Astrocyte of the cerebellum (primary cell): ENCODE measurements at places on chromosomes 3 and 15.
A peak's percentile ranks its signal among the peaks of the same experiment; 100 is the strongest.

GRCh38 chr3:159837725-159838124 is 150.9 kb upstream of the IL12A start:
- no peak for DNase-seq

GRCh38 chr3:30266524-30266923 is 339.9 kb upstream of the TGFBR2 start:
- no peak for DNase-seq

- no peak for DNase-seq
Measured at GRCh38 chr3:165749821-165750220, 87.4 kb downstream of the BCHE start.

- DNase-seq, result no peak
Measured at GRCh38 chr3:66472313-66473134, 28.3 kb downstream of the LRIG1 start.

GRCh38 chr15:48646331-48646730 is 822 bp upstream of the FBN1 start:
- DNase-seq, result no peak

GRCh38 chr15:72375501-72375845 is 341 bp downstream of the HEXA start:
- DNase-seq, result no peak

DNA sequence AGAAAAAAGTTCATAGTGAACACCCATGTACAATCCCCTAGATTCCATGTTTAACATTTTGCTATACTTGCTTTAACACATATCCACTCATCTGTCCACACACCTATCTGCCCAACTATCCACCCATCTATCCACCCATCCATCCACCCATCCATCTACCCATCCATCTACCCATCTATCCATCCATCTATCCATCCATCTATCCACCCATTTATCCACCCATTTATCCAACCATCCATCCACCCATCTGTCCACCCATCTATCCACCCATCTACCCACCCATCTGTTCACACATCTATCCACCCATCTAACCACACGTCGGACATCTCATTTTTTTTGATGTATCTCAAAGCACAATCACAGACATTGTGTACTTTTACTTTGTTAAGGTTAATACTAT is 25.8 kb downstream of the RTP3 start:
- DNase-seq, result no peak

- DNase-seq, result no peak
Measured at GRCh38 chr15:89078851-89079810, 9.1 kb upstream of the ABHD2 start.

DNA sequence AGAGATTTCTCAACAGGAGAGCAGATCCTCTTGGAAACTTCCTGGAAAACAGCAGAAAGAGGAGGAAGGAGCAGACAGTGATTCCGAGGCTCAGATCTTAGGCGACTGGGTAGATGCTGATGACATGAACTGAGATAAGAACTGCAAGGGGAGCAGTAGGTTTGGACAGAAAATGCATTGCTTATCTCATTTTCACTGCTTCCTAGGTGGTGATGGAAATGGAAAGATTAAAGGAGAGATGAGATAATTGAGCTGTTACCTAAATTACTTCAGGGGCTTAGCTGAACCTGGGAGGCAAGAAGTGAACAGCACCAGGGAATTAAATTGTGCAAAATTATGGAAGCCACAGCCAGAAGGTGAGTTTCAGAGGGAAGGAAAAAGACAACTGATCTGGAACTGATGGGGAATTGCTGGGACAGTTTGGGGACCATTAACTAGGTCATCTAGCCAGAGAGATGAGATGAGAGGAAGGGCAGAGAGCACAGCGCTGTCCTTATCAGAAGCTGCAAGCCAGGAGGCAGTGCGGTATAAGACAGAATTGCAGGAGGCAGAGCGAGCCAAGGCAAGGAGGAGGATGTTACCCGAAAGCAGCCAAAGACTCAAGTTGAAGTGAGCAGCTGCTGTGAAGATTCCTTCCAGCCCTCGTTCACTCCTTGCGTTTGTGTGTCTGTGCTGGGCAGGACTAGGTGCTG is 140.4 kb downstream of the SRGAP3 start:
- DNase-seq, result no peak

DNA sequence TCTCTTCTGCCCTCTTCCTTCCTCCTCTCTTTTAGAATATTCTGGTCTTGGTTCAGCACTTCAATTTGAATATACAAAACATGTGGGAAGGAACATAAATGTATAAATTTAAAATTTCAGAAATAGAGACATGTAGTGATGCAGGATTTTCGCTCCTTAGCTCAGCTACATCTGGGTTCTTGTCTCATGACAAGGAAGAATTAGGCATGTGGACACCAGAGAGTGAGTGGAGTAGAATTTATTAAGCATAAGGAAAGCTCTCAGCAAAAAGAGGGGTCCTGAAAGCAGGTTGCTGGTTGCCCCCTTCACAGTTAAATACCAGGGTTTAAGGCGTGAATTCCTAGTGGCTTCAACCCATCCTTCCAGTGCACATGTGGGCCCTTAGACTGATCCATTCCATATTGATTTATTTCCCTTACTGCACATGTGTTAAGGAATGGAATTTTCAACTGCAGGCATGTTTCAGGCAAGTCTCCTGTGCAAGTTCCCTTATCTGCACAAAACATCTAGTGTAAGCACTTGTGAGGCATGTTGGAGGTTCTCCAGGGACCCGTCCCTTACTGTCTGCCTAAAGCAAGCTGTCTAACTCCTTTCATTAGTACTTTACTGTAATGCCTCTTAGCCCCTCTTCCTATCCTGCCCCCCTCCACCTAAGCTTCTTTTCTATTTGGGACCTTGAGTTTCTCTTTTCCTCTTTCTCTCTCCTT is 133.2 kb upstream of the STRIT1 start:
- DNase-seq, result no peak

- DNase-seq, result no peak
Measured at GRCh38 chr3:76203578-76203977, 418.2 kb upstream of the ZNF717 start.

DNA sequence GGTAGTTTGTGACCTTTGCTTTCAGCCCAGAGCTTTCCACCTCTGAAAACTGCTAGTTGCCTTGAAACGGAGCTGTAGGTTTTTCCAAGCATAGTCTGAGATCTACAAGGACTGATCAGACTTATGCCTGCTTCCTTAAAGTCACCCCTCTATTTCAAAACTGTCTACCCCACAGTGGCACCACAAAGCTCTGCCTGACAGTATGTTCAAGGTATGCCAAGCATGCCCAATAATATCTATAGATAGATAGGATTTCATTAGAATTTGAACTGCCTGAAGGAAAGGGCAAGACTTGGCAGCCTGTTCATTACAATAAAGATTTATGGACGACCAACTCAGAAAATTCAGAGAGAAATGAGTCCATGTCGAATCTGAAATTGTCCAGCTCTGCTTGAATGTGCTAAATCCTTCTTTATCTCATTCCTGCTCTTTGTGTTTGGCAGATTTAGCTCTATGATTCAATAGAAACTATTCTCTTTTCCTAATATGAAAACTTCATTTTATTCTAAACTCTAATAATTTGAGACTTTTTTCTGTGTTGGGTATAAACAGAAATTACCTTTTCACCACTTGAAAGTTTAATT is 227.6 kb upstream of the TBC1D5 start:
- DNase-seq, result no peak

DNA sequence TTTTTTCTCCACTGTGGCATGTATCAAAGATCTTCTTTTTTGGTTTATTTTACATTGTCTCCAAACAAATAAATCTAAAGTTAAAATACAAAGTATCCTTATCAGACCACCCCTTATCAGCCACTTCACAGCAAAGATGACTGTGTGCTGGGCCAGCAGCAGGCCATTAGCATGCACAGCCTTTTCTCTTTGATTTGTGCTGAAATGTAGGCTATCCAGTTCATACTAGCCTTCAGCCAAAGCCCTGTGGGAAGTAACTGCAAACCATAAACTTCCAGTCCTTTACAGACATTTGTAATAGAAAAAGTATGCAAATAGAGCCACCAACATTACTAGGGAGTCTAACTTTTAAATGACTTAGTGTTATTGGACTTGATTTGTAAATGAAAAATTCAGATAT is 816.3 kb downstream of the FHIT start:
- DNase-seq, result no peak

- peak; percentile 46 for DNase-seq
Measured at GRCh38 chr3:62876064-62876463, 848 bp upstream of the CADPS start.

GRCh38 chr15:25175033-25175788 is 220.4 kb downstream of the SNRPN start:
- no peak for DNase-seq

DNA sequence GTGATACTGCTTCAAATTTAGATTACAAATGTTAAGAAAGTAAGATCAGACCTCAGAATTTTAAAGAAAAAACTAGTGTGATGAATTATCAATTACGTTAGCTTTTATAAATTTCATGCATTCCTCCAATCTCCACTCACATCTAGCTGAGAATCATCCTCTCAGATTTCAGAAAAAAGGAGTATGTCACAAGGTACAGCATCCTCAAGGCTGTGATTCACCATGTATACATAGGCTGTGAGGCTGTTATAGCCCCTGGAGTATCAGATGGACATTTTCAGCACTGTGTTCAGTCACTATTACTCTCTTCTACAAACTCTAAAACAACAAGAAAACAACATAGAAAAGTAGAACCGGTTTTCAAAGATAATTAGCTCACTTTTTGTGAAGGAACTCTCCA is 214.4 kb downstream of the PCCB start:
- DNase-seq, result no peak

DNA sequence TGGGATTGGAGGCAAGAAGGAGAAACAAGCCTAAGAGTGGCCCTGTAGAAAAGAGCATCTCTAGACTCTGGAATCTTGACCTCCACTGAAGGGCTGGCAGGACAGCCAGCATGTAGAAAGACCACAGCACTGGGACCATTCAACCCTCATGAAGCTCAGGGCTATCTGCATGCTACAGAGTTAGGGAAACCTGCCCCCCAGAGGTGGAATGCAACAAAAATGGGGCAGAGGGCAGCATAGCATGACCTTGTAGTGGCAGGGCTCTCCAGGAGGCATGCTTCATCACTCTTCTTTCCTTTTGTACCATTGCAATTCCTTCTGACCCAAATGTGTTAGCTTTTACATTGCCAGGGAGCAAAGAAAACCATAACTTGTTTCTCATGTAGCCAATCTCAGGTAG is 445.4 kb downstream of the EPHB1 start:
- DNase-seq, result no peak

- no peak for DNase-seq
Measured at GRCh38 chr15:101158166-101159095, 93.4 kb downstream of the CHSY1 start.

DNA sequence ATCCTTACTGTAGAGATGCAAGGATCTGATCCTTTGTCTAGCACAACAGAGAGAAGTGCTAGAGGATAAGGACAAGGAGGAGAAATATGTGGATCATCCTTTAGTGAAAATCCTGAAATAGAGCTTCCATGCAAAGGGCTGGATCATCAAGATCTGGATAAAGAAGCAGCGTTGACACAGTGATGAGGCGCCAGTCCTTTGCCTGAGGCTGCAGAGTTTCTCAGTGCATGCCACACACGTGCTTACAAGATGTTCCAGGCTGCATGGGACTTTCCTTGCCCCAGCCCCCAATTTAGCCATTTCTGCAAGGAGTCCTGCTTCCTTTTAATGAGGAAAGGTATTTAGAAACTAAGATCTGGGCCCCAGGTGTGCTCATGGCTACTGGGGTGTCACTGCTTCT is 7.2 kb upstream of the ABTB1 start:
- DNase-seq, result no peak

DNA sequence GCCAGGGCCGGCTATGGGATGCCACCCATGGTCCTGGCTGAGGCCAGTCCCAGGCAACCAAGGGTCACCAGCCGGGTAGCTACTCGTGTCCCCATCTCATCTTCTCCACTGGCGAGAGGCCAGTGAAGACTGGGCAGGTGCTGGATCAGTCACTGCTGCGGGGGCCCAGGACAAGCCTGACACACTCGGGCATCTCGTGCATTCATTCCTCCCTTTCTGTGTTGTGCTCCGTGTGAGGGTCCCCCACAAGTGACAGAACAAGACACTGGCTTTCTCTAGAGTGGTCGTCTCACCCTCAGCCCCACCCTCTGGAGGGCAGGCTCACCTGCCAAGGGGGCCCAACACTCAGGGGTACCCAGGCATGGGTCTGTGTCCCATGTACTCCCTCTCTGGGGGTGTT is 48.4 kb downstream of the ROPN1B start:
- DNase-seq, result no peak

- DNase-seq, result no peak
Measured at GRCh38 chr15:85558848-85559247, 178.4 kb downstream of the AKAP13 start.

DNA sequence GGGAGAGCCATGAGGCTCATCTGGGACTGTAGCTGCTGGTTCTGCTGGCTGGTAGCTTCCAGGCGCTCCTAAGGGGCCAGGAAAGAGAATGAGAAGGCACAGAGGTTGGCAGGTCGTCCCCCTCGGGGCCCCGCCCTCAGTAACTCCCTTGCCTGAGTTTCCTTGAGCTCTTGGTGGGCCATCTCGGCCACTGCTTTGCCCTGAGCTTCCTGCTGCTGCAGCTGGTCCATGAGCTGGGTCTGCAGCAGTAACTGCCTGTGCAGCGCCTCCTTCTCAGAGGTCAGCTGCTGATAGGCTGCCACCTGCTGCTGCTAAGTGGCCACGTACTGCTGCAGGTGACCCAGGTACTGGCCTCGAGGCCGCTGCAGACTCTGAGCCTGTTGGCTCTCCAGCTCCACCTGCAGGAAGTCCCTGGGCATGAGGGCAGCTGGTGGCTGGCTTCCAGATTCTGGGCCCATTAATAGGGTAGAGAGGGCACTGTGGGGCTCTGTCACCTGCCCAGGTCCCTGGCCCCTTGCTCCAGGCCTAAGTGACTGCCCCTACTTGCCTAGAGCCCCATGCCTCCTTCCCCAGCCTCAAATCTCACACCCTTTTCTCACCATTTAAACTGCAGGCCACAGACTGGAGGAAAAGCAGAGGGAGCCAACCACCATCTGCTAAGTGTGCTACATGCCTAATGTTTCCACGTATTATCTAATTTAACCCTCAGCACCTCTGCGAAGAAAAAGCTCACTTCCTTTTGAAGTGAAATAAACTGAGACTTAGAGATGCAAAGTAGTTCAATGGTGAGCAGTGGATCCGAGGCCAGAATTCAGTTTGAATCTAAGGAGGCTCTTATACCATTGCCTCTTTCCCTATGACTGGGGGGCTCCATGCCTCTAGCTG is 10.8 kb upstream of the VPS33B start:
- DNase-seq, result no peak

DNA sequence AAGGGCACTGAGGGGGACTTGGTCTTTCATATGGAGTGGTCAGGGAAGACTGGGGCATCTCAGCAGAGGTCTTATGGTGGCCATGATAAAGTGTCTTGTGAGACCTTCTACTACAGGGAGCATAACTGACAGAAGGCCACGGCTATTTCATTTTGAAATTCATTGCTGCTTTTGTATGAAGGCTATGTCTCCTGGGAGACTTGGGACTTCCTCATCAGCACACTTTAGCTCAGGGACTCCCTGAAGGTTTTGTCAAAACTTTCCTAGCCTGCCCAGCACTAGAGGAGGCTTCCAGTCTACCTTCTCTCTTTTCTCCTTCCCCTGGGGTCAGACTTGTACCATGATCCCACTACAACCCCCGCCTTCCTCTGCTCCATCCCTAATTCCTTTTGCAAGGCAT is 77.2 kb upstream of the RASGRF1 start:
- DNase-seq, result no peak
